ENCODE measurements at places on chromosomes 16 and 17. TPM values are rescaled to one million over a fixed set of nuclear protein-coding genes. Genes with fewer than 3 reads are reported as not detected.

The MT1G gene
- not detected for total RNA-seq

The AKTIP gene
- 67.2 TPM for total RNA-seq

The SLC52A1 gene
- total RNA-seq, result not detected

The CA7 gene
- total RNA-seq, result not detected

The TBC1D26 gene
- 2.2 TPM for total RNA-seq

The SNX20 gene
- total RNA-seq, result 0.16 TPM

The YPEL2 gene
- 8.9 TPM for total RNA-seq

The MYH2 gene
- 0.62 TPM for total RNA-seq

The OXLD1 gene
- total RNA-seq, result 5.5 TPM

The NEUROD2 gene
- 70.3 TPM for total RNA-seq

The TAX1BP3 gene
- total RNA-seq, result 22.8 TPM

The HOXB9 gene
- total RNA-seq, result not detected

The MYO15A gene
- total RNA-seq, result 2.0 TPM

The CHAD gene
- total RNA-seq, result not detected

The TOX3 gene
- total RNA-seq, result 11.1 TPM

All from occipital lobe (tissue), 3 donors.